ENCODE measurements at places on chromosomes 6 and 20.

DNA sequence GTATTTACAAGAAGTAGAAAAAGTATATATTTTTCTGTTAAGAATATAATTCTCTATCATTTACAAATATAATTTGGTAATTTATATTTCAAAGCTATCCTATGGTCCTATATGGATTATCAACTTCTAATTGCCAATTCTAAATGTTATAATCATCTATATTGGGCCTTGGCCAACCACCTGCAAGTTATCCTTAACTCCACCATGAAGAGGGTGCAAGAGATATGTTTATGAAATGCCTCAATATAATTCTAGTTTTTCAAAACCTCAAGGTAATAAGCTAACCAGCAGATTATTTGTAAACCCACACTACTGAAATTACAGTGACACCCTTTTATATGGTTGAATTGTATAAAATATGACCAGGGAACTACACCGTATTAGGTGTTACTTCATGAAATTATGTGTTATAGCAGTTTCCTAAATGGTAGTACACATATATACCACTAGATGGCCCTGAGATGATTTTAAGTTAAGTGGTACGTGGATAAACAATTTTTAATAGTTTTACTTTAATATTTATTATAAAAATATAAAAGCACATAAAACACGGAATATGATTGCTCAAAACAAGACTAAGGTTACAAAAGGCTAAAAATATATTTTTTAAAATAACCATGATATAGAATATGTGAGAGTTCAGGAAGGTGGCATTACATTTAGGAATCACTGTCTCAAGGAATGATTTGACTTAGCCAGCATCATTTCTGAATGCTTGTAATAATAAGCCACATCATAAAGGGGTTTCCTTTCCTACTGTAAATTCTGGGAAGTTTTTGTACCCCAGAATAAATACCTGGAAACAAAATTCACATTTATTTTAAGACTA is 9.8 kb upstream of the PNISR start:
- no peak for DNase-seq

DNA sequence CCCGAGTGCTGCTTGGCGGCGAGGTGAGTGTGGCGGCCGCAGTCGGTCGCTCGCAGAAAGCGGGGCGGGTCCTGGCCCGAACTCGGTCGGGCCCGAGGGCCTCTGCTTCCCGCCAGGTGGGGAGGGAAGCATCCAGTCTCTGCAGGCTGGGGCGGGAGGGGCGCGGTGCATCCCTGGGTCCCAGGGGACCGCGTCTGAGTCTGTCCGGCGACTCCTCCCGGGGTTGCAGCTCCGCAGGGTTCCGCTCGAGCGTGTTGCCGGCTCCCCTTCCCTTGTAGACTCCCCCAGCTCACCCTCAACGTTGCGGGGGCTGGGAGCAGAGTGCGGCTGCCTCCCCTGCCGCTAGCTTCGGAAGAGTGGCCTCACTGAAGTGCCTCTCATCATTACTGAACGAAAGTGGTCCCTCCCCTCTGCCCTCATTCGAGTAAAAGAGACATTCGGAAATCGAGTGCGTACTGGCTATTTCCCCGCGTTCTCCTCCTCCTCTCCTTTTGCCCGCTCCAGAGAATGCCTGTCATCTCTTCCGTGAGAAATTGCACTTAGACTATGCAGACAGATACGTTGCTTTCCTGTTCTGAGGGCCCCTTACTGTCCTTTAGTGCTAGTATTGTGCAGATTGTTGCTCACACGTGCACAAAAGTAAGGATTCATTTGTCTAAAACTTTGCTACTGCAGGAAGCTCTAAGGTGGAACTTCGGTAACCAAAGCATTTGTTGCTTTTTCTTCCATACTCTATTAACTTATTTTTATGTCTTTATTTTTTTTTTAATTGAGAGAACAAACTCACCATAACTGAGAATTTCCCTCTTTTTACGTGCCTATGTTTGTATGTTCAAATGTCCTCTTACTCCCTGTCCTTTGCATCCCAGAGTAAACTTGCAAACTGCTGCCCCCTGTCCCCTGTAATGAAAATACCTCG is 751 bp downstream of the MAP3K4 start:
- no peak for DNase-seq

- no peak for DNase-seq
These were observed at the start of gene BMP7 for GRCh38 chr20:57266291-57267157. TSS of gene BMP7 (minus strand) at chr20:57266641. CDS start at chr20:57266122, 519 bp downstream.

- DNase-seq: no peak
These were observed 408 bp downstream of the PTCHD4 start for GRCh38 chr6:48110436-48111142.

- no peak for DNase-seq
These were observed 87.6 kb downstream of the FOXA2 start for GRCh38 chr20:22496817-22497216.
